ENCODE measurements at places on chromosomes 1 and 21.

DNA sequence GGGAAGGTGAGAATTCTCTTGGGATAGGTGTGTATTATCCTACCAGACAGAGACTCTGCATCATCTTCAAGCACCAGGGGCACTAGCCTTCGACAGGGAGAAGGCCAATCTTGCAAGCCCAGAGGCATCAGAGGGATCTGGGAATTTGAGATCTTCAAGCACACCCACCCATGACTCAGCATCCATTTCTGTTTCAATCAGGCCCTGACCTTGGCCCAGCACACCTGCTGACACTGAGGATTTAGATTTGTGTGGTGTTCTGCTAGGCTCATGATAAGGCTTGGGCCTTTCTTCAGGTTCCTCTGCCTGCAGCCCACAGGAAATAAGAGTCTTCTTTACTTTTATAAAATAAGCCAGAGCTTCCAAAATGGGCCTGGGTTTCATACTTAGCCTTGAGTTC, 6.6 kb upstream of the PCP4 start:
- no peak for DNase-seq

GRCh38 chr1:55170426-55170825, 44.7 kb downstream of the USP24 start:
- no peak for DNase-seq

- DNase-seq: no peak
These were observed 51.5 kb upstream of the RAB3GAP2 start for GRCh38 chr1:220323717-220324116.

- DNase-seq: no peak
These were observed 11.5 kb downstream of the HIPK1 start for GRCh38 chr1:113940365-113941244.

DNA sequence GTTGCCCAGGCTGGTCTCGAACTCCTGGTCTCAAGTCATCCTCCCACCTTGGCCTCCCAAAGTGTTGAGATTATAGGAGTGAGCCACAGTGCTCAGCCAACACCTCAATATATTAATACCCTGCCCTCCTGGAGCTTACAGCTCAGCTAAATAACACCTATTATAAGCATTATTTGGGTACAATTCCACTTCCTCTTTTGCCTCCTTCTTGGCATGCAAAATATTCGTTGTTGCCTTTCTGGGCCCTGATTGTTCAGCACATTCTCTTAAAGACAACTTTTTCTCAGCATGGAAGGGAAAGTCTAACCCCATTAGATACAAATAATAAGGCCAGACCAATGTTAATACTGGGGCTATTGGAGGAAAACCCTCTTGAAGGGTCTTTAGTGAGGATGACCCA, 2.8 kb downstream of the PAQR7 start:
- DNase-seq: no peak

DNA sequence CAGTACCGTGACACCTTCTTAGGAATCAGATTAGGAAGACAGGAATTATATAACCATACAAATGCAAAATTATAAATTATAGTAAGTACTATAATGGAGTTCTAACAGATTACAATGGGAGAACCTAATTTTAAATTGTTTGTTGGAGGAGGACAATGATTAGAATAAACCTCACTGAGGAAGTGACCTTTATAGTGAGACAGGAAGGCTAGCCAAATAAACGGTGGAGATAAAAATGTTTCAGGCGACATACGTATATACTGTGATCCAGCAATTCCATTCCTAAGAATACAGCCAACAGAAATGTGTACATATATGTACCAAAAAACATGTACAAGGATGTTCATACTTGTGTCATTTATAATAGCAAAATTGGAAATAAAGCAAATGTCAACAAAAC, 15.2 kb downstream of the SYNJ1 start:
- DNase-seq: no peak

DNA sequence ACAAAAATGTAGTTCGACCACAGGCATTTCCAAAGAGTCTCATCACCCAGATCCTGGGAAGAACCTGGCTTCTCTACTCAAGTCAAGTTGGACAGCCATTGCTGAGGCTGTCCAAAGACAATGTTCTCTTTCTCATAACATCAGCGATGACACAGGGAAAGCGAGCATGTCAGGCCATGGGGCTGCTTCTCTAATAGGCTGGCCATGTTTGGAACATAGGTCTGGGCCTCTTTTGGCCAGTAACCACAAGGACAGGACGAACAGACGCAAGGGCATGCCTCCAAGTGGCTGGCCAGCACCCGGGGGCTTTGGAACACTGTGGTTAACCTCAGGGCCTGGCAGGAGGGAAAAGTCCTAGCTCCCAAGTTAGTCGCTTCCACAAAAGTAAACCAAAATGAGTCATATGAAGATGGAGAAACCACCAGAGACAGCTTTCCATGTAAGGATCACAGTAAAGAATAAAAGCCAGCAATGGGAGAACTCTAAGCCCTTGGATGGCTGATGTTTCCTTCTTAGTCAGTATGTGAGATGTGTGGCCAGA, 80.6 kb upstream of the SLC44A3 start:
- no peak for DNase-seq

DNA sequence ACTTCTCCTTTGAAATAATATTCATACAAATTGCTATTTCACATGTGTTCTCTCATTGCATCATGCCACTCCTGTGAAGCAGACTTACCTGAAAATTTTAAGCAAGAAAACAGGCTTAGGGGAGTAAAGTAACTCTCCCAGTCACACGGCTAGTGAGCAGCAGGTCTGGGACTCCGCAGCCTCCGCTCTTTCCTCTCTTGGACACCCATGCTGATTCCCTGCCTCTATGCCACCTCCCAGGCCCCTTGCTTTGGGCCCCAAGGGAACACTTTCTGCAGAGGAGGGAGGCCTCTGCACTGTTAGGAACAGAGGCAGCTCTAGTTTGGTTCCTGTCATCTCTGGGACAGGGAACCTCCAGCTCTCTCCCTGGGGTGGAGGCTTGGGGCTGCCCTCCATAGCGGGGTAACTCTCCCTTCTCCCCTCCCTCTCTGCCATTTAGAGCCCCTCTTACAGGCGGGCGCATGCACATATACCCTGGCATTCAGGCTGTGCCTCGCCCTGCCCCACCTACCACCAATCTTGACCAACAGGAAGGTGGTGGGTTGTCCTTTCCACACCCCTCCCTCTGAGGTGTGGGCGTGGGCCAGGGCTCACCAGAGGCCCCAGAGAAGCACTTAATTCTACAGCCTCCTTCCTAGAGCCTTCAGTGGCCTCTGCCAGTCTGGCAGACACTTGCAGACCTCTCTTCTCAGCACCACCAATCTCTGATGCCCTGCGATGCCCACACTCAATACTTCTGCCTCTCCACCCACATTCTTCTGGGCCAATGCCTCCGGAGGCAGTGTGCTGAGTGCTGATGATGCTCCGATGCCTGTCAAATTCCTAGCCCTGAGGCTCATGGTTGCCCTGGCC, at the start of gene RXFP4:
TSS of gene RXFP4 (plus strand) at position 646 of the 852 bp plus-strand sequence. CDS start at position 718, 72 bp downstream.
- DNase-seq: no peak

GRCh38 chr1:3470650-3471355, 16.3 kb downstream of the ARHGEF16 start:
- no peak for DNase-seq

DNA sequence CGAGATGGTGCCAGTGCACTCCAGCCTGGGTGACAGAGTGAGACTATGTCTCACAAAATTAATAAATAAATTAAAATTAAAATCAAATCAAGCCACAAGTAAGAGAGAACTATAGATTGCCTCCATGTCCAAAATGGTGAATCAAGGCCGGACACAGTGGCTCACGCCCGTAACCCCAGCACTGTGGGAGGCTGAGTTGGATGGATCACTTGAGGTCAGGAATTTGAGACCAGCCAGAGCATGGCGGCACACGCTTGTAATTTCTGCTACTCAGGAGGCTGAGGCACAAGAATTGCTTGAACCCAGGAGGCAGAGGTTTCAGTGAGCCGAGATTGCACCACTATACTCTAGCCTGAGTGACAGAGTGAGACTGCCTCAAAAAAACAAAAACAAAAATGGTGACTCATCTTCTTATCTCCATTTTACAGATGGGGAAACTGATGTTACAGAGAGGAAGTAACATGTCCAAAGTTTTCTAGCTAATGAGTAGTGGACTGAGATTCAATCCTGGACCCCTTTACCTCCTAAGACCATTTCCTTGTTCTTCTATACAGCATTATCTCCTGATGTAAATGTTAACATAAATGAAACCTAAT, 99.0 kb upstream of the HNRNPU start:
- DNase-seq: no peak

- no peak for DNase-seq
These were observed 212.7 kb upstream of the FGGY start for GRCh38 chr1:59083946-59084865.

GRCh38 chr1:30749691-30750583, 7.6 kb downstream of the LAPTM5 start:
- no peak for DNase-seq

- no peak for DNase-seq
These were observed 1392.9 kb downstream of the BRINP3 start for GRCh38 chr1:189084811-189085210.

DNA sequence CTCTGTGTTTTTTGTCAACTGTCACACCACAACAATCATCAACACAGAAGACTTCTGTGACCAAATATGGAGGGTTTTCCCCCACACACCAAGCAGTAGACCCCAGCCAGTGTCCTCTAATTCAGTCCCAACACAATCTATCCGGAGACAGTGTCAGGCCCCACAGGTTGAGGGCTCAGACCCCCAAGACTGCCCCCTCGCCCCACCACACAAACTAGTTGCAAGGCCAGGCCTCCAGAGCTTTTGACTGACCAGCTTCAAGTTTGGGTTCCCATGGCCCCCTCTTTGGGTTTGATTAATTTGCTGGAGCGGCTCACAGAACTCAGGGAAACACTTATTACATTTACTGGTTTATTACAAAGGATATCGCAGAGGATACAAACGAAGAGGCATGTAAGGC, 37.2 kb downstream of the NEK2 start:
- no peak for DNase-seq

- peak; percentile 69 for DNase-seq
These were observed 71.7 kb upstream of the ETS2 start for GRCh38 chr21:38733972-38734546.

- no peak for DNase-seq
These were observed 32.2 kb upstream of the IL20 start for GRCh38 chr1:206833106-206833680.

GRCh38 chr1:56872597-56872996, 18.0 kb downstream of the C8A start:
- DNase-seq: no peak

DNA sequence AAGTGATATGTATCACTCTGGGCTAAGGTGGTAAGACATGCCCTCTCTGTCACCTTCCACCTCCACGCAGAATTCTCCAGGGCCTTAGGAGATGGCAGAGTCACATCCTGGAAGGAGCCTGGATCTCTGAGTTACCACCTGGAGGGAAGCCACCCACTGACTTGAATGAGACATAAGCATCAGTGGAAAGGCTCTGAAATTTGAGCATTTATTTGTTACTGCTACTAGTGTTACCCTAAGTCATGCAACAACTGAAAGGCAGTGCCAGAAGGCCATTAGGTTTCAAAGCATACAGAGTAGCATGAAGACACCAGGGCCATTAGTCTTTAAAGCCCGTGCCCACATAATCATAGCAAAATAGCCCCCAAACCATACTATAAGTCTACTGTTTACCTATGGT, 230.3 kb upstream of the IRF2BP2 start:
- no peak for DNase-seq

- DNase-seq: peak; percentile 51
These were observed 1.8 kb downstream of the ARPC5 start for GRCh38 chr1:183633676-183634343.

DNA sequence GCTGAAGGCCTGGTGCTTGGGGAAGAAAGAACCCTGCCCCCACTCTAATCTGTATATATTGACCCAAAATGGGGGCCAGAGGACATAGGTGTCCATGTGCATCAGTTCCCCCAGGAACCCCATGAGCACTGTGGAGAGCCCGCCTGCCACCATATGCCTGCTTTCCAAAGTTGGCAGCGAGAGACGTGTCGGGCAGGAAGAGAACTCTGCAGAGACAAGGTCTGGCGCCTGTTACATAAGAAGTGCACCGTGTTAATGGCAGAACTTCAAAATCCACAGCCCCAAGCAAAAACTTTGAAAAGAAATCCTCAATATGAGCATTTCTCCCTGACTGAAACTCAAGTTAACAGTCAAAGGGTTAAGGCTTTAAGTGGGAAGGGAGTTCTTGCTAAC, 8.0 kb downstream of the CTNNBIP1 start:
- no peak for DNase-seq

DNA sequence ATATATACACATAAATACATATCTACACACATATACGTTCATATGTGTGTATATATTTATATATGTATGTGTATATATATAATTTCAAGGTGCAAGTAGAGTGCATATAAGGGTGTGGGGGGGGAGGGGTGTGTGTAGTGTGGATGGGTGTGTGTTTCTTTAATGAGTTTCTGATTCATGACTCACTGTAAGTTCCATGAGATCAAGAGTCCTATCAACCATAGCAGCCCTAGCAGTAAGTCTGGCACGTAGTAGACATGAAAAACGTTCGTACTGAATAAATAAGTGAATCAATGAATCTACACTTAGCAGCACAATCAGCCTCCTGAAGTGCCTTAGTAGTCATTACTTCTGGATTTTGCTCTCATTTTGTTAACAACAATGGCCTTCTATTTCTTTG, 61.9 kb upstream of the KRTAP11-1 start:
- no peak for DNase-seq

GRCh38 chr1:244165701-244166100, 114.6 kb downstream of the ZBTB18 start:
- DNase-seq: no peak

- no peak for DNase-seq
These were observed 3.6 kb upstream of the SPATC1L start for GRCh38 chr21:46187814-46188213.

- DNase-seq: no peak
These were observed 37.1 kb downstream of the PLA2G4A start for GRCh38 chr1:186865857-186866256.

DNA sequence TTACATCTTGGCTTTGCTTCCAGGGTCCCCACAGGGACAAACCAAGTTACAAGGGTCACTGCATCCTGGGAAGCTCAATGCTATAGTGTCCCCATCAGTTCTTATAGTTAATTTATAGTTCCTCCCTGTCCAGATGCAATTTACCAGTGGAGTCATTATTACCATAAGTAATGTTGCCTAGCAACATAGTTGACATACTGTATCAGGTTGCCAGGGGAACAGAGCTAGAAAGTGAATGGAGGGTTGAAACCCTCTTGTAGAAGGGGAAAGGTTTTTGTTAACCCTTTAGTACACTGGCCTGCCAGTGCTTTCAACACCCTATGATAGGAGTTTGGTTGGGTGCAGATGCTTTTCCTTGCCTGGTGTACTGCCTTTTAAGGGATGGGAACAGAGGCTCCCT, 34.3 kb upstream of the TTC4 start:
- no peak for DNase-seq
